ENCODE measurements at places on chromosomes 12 and 14.

GRCh38 chr12:51318846-51319599 is 5.0 kb downstream of the BIN2 start:
- DNase-seq = no peak

DNA sequence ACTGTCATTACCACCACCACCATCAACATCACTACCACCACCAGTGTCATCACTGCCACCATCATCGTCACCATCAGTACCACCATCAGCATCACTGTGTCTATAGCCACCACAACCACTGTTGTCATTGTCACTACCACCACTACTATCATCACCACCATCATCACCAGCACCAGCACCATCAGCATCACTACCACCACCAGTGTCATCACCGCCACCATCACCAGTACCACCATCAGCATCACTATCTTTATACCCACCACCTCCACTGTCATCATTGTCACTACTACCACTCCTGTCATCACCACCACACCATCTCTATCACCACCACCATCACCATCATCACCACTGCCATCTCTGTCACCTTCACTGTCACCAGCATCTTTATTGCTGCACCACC is 60.6 kb downstream of the BEGAIN start:
- DNase-seq = no peak

GRCh38 chr12:88925454-88925853 is 345.2 kb upstream of the KITLG start:
- DNase-seq = peak; percentile 14

GRCh38 chr12:126706300-126706699 is 1560.7 kb upstream of the TMEM132C start:
- DNase-seq = no peak

- DNase-seq = no peak
Measured at GRCh38 chr14:56202256-56202655, 84.0 kb downstream of the PELI2 start.

GRCh38 chr14:103576371-103577024 is 13.7 kb downstream of the COA8 start:
- peak; percentile 96 for DNase-seq

DNA sequence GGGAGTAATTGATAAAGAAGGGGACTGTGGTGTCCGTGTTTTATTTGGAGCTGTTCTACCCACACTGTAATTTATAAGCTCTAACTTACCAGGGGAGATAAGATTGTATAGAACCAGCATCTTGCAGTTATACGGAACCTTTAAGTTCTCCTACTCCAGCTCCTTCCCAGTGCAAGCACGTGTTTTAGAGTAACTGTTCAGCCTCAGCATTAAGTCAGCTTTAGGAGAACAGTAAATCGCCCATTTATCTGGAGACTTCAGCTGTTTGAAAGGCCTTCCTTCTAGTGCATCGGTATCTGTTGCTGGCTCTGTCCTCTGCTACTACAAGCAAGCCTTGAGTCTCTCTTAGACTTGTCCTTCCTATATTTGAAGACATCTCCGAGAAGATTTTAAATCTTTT is 95.6 kb downstream of the ETV6 start:
- DNase-seq = no peak

GRCh38 chr12:41794336-41794735 is 350.3 kb downstream of the GXYLT1 start:
- no peak for DNase-seq

- peak; percentile 42 for DNase-seq
Measured at GRCh38 chr14:99737451-99737951, 53.4 kb downstream of the CYP46A1 start.

- DNase-seq = no peak
Measured at GRCh38 chr12:6321905-6322304, 11.4 kb downstream of the PLEKHG6 start.

GRCh38 chr12:21715386-21715785 is 57.7 kb upstream of the LDHB start:
- no peak for DNase-seq

GRCh38 chr12:121145221-121145620 is 12.5 kb downstream of the P2RX7 start:
- no peak for DNase-seq

- DNase-seq = peak; percentile 62
Measured at GRCh38 chr12:64893961-64894360, 69.5 kb downstream of the TBC1D30 start.

DNA sequence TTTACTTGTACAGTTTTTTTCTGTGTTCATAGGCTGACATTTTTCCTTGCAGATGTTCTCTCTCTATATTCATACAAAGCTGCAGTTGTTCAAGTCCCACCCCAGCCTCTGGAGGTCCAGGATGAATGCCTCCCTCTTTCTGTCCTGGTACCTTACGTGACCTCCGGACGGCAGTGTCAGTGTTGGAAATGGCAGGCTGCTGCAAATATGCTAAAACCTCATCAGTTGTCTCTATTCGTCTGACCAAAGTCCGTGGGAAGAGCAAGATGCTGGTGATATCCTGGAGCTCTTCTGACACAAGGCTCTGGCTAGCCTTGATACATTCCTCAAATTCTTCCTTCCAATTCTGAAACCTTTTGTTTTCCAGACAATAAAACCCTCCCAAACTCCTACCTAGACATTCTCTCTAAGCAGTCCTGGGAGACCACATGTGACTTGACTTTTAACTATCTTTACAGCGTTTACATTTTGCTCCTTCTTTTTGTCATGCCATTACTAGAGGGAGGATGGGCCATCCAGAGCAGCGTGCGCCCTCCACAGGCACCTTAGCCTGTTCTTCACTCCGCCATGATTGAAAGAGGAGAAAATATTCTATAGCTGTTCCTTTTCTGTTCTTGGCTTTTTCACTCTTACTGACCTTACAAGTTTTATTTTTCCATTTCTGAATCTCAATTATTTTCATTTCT is 143.6 kb downstream of the RGS6 start:
- DNase-seq = no peak

GRCh38 chr12:129145381-129145780 is 292.1 kb downstream of the GLT1D1 start:
- DNase-seq = no peak

DNA sequence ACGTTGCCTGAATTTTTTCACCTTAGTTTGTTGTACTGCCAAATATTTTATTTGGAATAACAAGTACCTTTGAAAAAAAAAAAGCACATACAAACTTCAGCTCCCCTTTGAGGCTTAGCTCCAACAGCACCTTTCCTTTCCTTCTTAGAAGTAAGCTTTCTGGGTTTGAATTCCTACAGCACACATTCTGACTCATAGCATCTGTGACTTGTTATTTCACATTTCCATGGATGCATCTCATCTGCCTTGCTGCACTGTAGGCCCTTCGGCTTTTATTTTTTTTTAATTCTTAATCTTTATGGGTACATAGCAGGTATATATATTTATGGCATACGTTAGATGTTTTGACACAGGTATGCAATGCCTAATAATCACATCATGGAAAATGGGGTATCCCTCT is 7.2 kb downstream of the LGALS3 start:
- DNase-seq = peak; percentile 73

- DNase-seq = peak; percentile 43
Measured at GRCh38 chr12:94779485-94779884, 129.1 kb upstream of the TMCC3 start.

- no peak for DNase-seq
Measured at GRCh38 chr12:115932066-115932465, 345.4 kb downstream of the MED13L start.

DNA sequence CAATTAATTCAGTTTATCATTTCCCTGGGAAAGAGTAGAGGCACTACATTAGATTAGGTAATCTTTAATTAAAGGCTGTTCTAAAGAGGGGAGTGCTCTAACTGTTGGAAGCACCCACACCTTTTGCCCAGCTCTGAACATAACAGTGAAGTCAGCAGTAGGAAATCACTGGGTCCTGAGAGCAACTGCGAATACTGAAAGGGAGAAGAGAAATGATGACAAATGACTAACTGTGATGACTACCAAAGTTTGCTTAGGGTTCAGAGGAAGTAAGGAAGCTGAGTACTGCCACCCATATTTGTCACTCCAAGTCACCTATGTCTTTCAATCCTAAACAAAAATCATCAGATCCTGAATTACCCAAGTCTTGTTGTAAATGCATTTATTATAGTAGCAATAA is 140.6 kb downstream of the EPS8 start:
- DNase-seq = no peak

- no peak for DNase-seq
Measured at GRCh38 chr14:27077214-27077613, 479.4 kb upstream of the NOVA1 start.

- DNase-seq = no peak
Measured at GRCh38 chr12:111981987-111982386, 31.0 kb downstream of the TMEM116 start.

DNA sequence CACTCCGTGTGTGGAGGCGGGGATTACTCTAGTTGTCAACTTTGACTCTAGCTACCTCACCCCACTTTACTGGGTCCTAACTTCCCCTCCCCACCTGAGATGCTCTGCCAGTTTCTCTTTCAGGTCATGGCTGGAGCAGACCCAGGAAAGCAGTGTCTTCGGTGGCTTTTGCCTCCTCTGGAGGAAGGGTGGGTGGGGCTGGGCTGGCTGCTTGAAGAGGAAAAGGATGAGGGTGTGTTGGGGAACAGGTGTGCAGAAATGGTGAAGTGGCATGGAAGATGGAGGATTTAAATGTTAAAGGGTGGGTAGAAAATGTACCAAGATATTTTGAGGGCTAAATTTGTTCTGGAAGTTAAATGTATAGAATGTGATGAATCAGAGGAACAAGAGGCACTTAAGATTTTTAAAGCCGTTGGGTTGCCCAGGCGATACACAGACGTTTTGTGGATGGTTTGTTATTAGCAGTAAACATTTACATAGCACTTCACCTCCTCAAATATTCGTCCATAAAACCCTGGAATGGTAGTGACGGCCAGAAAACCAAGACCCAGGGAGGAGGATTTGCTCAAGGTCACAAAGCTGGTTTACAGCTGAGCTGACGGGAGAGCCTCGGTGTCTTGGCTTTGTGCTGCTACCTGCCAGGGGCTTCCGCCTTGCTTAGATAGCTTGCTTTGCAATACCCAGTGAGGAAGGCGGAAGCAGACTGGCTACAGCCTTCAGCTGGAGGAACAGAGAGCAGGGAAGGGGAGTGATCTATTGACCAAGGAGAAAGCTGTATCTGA is 72.2 kb upstream of the PRMT8 start:
- DNase-seq = no peak

DNA sequence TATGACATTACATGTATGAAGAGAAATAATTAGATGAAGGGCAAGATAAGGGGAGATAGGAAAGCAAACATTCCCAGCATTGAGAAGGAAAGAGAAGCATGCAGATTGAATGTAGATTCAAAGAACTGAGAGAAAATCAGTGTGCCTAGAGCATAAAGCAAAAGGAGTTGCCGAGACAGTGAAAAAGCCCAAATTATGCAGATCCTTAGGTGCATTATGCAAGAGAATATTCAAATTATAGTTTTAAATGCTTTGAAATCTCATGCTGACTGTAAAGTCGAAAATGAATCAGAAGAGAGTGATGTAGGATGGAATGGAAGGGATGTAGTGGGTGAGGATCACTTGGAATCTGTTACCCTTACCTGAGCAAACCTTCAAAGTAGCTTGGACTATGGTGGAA is 49.9 kb downstream of the PPP4R4 start:
- no peak for DNase-seq

GRCh38 chr14:32934073-32934880 is 4.4 kb upstream of the NPAS3 start:
- DNase-seq = peak; percentile 29

GRCh38 chr12:10086387-10086786 is 12.4 kb downstream of the CLEC1A start:
- DNase-seq = no peak

GRCh38 chr12:2693244-2693860 is 101.4 kb upstream of the FKBP4 start:
- DNase-seq = no peak

DNA sequence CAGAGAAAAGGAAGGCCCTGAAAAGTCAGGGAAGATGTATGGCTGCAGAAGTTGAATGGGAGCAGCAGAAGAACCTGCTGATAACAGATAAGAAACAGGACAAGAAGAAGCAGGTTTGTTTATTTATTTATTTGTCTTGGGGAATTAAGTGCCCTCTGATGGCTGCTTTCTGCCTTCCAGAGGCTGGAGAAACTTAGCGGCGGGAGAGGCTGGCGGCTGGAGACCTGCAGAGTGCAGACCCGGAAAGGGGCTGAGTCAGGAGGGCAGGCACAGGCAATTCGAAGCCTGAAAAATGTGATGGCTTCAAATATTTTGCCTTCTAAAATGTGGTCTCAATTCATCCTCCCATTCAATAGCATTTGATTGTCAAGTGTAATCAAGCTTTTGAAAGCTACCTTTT is 168.2 kb upstream of the GZMB start:
- DNase-seq = no peak

- DNase-seq = no peak
Measured at GRCh38 chr14:79448960-79449359, 762.3 kb downstream of the DIO2 start.

DNA sequence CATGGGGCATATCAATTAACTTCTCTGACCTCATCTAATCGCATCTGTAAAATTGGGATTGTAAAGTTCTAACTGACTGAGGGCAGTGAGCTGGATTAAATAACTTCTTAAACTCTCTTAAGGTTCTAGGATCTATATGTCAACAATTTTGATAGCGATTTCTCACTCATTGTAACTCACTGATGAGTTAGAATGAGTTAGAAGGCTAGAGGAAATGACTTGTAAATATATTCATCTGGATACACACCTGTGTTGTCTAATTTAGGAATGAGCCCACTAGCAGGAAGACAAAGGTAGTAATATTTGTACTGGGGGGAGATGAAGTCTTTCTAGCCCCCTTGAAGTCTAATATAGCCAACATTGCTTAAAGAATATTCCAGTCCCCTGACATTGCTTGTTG is 46.3 kb upstream of the CERS5 start:
- DNase-seq = no peak

DNA sequence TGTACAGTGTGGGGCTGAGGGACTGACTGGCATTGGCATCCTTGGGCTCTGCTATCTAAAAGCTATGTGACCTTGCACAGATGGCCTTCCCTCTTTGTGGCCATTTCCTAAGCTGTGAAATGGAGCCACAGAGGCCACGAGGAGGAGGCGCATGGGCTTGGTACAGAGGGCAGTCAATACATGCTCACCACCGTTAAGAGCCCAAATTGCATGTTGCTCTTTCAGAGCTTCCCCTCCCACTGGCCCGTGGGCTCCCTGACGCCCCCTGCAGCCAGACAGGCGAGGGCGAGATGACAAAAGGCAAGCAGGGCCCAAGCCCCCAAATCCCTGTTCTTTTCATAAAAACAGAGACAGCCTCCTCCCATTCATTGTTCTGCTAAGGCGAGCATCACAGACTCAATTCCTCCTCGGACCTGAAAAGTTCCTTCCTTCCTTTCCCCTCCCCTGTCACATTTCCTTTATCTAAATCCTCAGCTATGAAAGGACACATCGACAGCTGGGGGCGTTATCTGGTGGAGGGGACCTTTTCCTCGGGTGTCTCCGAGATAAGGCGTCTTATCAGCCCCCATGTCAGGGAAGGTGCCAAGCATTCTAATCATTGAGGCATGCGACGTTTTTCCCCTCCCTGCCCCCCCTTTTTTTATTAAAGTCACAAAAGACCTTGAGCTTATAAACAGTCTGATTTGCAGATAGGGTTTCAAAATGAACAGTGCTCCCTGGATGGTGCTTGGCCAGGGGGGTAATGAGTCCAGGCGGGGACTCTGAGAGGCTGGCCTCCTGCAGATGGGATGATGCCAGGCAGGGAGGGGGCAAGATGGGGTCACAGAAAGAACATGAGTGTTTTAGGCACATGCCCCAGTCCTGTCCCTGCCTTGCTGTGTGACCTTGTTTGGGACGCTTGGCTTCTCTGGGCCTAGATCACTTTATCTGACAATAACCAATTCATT is 26.4 kb downstream of the FAM222A start:
- DNase-seq = no peak

GRCh38 chr12:32360956-32361355 is 38.4 kb upstream of the FGD4 start:
- no peak for DNase-seq

- DNase-seq = no peak
Measured at GRCh38 chr14:58717211-58717610, 79.4 kb downstream of the DACT1 start.

Data from AG08395 (cell line).